ENCODE measurements at places on chromosomes 4 and X.

- no peak for DNase-seq
Observed at GRCh38 chr4:167025670-167026069, 208.6 kb downstream of the SPOCK3 start.

DNA sequence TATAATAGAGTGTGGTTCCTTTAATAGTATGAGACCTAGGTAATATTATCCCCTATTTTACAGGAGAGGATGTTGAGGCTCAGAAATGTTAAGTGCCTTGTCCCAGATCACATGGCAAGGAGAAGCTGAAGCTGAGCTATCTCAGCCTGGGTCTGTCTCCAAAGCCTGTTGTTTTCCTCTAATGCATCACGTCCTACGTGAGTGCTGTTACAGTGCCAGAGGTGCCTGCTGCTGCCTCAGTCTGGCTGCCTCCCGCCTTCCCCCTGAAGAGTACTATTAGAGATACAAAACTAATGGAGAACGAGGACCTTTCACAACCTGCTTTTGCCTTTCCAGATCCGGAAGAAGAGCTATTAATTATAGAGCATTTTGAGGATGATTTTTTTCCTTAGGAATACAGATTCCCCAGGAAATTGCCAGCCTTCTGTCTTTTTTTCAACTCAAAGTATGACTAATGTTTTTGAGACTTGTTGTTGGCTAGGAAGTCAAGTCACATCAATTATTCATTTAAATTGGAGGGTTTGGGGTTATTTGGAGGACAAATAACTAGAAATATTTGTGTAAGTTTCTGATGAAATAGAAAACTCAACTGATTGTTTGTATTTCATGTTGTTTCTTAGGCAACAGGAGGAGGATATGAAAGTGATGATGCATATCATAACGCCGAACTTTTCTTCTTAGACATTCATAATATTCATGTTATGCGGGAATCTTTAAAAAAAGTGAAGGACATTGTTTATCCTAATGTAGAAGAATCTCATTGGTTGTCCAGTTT, 43.9 kb upstream of the MTMR1 start:
- DNase-seq = no peak

DNA sequence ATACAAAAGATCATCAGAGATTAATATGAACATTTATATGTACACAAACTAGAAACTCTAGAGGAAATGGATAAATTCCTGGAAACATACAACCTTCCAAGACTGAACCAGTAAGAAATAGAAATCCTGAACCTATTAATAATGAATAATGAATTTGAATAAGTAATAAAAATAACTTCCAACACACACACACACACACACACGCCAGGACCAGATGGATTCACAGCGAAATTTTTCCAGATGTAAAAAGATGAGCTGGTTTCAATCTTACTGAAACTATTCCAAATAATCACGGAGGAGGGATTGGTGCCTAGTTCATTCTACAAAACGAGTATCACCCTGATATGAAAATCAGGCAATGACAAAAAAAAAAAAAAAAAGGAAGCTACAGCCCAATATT, 1095.0 kb downstream of the FAT4 start:
- DNase-seq = no peak

DNA sequence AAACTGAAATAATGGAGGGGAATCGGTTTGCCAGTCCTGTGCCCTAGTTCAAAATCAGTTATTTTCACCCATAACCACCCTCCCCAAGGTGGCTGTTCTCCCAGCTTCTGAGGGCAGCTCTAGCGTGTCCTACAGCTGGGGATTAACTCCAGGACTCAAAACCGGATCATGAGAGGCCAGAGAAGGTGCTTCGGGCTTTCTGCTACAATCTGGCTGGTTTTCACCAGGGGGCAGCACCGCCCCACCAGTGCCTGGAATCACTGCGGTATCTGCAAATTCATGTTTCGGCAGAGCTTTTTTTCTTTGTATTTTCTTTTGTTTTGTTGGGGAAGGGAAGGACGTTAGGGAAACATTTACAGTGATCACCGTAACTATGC, 28.4 kb downstream of the PDHA1 start:
- no peak for DNase-seq

DNA sequence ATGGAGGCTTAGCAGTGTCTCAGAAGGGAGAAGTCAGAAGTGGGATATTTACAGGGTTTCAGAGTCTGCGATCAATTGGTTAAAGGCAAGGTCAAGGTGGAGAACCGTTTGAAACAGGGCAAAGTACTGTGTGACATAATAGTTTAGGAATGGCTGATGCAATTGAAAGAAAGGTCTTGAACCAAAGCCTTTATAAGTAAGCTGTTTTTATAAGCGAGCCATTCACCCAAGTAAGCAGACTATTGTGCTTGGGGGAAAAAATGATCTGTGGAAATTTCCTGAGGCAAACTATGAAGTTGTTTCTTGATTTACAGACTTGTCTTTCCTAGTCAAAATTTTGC, 327.3 kb downstream of the CAMK2D start:
- DNase-seq = no peak

DNA sequence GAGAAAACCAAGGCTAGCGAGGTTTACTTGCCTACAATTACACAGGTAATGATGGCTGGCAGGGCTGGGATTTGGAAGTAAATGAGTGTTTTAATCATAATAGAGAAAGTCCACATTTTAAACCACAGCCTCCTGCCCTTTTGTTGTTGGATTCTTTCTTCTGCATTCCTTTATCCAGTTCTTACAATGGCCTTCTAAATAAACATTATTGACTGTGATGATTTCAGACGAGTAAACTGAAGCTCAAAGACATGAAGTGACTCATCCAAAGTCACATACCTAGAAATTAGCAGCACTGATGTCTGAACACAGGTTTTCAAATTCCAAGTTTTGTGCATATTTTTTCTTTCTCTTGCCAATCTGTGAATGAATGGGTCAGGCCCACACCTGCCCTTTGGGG, 51.2 kb upstream of the C1QTNF7 start:
- no peak for DNase-seq

- no peak for DNase-seq
Observed at GRCh38 chr4:16136311-16136710, 52.5 kb upstream of the PROM1 start.

GRCh38 chr4:123631786-123632692, 235.4 kb downstream of the SPRY1 start:
- no peak for DNase-seq

DNA sequence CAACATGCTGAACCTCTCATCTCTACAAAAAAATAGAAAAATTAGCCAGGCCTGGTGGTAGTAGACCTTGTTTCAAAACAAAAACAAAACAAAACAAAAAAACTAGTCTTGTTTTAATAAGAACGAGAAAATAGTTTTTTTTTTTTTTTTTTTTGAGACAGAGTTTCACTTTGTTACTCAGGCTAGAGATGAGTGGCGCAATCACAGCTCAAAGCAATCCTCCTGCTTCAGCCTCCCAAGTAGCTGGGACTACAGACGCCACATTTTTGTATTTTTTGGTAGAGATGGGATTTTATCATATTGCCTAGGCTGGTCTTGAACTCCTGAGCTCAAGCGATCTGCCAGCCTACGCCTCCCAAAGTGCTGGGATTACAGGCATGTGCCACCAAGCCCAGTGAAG, 47.7 kb upstream of the UGDH start:
- no peak for DNase-seq

- DNase-seq = no peak
Observed at GRCh38 chr4:82691431-82691830, 107.2 kb downstream of the SCD5 start.

DNA sequence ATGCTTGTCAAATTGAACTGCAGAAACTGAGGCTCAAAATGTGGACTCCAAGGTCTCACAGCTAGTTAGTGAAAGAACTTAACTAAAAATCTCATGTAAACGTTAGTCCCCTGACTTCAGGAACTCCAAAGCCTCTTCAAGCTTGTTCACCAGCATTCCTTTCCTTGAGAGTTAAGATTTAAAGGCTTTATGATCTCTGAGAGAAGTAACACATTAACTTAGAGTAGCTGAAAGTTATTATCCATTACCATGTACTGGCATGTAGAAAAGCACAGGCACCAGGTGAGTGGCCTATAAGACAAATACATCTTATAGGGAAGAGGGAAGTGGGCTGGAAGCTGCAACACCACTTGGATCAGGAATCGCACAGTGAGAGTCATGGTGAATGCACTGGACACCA, 15.3 kb downstream of the PARM1 start:
- DNase-seq = no peak

GRCh38 chrX:48487362-48487798, 11.4 kb downstream of the FTSJ1 start:
- DNase-seq = peak; percentile 28

DNA sequence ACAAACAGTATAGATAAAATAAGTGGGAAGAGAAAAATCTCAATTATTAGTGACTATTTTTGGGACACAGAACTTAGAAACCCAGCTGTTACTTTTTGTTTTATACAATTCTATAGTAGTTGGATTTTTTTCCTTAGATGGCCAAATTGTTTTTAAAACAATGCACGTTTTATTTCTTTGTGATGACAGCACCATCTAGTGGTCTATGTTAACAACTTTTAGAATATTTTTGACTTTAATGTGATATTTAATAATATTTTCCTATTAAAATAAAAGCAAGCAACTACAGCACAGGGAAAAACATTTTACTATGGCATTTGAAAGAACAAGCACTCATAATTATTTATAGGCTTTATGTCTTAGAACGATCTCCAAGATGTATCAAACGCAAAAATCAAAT, 5.6 kb upstream of the SMIM31 start:
- DNase-seq = no peak

DNA sequence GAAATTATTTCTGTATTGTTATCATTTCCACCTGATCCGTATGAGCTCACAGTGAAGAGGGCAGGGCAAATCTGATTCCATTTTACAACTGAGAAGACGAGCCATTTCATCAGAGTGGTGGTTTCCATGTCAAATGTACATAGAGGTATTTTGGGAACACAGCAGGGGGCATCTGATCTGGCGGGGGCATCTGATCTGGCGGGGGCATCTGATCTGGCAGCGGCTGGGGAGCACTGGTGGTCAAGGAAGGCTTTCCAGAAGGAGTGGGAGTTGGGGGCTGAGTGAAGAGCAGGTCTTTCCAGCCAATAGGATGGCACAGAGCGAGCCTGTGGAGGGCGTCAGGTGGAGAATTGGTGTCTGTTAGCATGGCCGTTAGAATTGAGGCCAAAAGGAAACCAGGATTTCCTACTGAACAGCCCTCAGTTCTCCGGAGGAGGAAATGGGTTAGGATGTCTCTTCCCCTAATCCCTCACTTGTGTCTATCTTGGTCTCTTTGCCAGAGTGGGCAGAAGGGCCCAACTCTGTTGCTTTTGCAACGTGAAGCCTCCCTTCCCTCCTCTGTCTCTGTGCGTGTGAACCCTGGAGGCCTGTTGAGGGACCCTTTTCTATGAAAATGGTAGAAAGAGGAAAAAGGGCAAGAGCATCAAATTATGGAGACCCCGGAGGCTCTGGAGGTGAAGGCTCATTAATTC, 41.3 kb downstream of the RHOH start:
- no peak for DNase-seq

DNA sequence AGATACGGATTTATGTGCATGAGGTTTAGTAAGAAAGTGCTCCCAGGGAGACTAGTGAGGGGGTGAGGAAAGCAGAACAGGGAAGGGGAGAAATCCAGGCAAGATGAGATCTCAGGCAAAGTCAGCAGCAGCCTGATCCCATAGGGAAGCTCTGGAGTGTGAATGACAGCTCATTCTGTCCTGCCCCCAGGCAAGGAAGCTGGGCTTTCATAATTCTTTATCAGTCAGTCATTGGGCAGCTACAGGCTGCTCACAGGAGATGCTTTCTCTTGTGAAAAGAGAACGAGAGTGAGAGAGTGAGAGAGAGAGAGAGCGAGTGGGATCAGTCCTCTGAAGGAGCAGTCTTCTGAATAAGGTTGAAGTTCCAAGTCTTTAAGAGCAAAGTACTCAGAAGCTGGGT, 48.1 kb downstream of the SRPX start:
- no peak for DNase-seq

GRCh38 chr4:27684610-27685011, 824.0 kb downstream of the STIM2 start:
- no peak for DNase-seq

GRCh38 chrX:38275615-38276014, 51.7 kb downstream of the RPGR start:
- no peak for DNase-seq

- no peak for DNase-seq
Observed at GRCh38 chrX:82675104-82675503, 833.0 kb upstream of the POU3F4 start.

DNA sequence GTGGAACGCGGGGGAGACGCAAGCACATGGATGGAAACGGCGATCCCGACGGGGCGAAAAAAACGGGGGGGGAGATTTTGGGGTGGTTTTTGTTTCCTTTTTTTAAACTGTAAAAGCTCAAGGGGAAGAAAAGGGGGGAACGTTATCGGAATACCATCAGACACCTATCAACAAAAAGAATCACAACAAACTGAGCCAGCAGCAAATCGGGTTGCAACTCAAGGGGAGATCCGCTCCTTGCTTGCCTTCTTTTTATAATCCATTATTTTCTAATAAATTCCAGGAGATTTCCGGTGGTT, 616 bp downstream of the MAML3 start:
- no peak for DNase-seq

GRCh38 chrX:55709735-55710134, 7.8 kb upstream of the RRAGB start:
- DNase-seq = no peak

- no peak for DNase-seq
Observed at GRCh38 chr4:117971403-117971802, 62.9 kb upstream of the NDST3 start.

DNA sequence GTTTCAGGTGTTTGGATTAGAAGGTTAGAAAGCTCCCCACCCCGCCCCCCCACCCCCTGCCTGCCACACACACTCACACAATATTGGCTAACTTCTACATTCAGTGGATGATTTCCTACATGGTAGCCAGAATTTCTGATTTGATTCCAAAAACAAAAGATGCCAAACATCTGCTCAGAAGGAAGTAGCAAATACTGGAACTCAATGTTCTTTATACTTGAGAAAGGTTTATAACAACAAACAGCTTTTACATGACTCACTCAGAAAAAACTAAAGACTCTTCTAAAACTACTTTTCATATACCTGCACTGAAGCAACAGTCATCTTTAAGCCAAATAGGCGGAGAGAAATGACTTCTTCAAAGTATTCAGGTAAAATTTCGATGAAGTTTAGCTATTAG, 750.5 kb upstream of the POU3F4 start:
- no peak for DNase-seq

DNA sequence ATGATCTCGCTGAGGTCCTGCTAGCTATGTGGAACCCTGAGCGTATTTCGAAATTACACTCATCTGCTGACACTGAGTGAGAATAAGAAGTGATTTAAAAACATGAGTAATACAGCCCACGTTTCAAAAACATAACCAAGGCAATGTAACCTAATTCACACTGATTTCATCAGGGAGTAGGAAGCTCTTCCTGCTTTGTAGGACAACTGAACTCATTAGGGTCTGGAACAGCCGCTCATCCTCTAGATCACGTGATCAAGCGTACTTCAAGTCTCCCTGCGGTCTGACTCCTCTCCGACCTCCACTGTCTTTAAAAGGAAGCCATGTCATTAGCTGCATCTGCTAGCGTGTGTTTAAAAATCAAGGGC, 138.0 kb downstream of the NSUN7 start:
- no peak for DNase-seq

DNA sequence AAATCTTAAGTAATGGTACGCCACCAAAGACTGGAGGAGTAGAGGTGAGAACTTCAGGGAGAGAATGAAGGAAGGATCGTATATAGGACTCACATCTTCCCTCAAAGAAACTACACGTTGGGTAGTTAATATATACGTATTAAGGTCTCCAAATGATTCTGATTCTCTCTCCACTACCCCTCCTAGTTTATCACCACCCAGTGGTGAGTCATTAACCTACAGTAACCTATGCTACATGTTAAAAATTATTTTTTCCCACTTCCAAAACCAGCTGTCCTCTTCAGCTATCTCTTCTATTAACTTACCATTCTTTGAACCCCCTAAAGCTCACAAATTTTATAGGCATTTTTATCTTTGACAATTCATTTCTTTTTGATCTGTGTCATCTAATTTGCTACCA, 69.7 kb downstream of the RPS6KA6 start:
- DNase-seq = no peak
